ENCODE measurements at places on chromosomes 12 and 14.

GRCh38 chr12:49553512-49554088 is 14.3 kb downstream of the MCRS1 start:
- DNase-seq: peak; percentile 42

- no peak for DNase-seq
These were observed 19.9 kb downstream of the EIF2B2 start for GRCh38 chr14:75022655-75023054.

GRCh38 chr12:115103884-115104883 is 420.2 kb upstream of the TBX3 start:
- no peak for DNase-seq

GRCh38 chr12:110737532-110737931 is 5.2 kb downstream of the PPP1CC start:
- DNase-seq: no peak

DNA sequence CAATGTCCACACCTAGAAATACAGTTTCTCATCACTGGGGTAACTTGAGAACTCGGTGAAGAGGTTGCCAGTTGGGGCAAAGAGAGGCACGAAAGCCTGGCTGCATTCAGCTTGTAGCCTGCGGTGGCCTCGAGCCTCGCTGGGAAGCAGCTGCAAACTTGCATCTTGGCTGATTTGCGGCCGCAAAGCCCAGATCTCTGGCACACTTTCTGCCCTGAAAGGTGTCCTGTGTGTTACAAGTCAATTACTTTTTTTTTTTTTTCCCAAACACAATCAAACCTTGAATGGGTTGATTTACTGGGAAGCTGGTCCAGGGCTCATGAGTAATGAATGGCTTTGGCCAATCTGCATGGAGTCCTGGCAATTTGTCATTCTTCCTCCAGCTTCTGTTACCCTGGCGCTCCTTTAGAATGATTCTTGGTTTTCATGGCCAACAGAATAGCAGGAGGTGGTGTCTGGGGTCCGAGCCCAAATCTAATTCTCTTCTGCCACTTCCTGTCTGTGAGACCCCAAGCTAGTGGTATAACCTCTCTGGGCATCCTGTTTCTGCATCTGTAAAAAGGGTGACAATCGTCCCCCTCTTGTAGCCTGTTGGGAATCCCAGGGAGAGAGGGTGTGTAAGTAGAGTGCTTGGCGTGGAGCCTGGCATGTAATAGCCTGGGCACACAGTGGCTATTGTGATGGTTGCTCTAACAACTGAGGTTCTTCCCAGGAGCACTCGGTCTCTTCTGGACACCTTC is 6.7 kb downstream of the BCL7A start:
- no peak for DNase-seq

DNA sequence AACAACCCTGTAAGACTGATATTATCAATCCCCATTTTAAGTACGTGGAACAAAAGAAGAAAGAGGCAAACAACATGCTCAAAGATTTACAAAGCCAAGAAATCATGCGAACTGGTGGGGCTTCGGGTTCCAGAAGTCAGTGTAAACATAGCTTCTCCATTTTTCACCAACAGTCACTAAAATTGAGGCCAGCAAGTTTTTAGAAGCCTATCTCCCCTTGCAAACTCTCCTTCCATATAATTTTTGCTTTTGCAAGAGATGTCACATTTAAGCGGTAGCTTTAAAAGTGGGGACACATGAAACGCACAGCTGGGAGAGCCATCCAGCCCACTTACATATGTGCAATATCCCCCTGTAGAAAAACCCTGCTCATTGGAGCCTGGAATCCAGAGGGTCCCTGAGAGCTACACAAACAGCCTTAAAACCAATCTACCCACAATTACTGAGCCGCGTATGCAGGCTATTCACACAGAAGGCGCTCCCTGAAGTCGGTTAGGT is 797 bp downstream of the SLC11A2 start:
- DNase-seq: no peak

GRCh38 chr12:2094597-2094996 is 41.8 kb downstream of the CACNA1C start:
- DNase-seq: peak; percentile 16

GRCh38 chr14:58428118-58428683 is 682 bp downstream of the KIAA0586 start:
- DNase-seq: peak; percentile 33

DNA sequence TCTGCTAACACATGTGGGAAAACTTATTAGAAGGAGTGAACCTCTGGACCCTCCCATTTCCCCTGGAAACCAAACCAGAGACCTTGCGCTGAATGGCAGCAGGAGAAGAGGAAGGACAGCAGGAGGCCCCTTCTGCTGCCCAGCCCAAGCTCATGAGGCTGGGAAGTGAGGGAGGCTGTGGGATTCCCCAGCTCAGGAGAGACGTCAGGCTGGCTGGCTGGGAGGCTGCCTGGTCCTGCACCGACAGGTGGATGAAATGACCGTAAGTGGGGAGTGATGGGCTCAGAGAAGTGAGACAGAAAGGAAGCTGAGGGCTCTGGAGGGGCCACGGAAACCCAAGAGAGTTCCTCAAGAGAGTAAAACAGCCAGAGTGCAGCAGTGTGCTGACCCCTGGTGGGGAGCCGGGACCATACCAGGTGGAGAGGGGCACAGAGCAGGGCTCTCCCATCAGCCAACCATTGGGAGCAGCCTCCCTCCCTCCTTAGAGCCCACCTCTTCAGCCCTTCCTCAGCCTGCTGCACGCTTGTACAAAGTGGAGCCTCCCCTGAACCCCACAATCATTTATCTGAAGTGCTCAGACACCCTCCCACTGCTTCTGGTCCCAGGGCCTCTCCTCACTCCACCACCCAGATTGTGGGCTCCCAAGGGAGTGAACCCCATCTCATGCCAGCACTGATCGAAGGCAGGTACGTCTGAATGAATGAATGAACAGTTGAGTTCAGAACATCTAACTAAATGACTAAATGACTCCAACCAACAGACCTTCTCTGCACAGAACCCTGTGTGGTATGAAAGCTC is 14.0 kb downstream of the TAMALIN start:
- no peak for DNase-seq

DNA sequence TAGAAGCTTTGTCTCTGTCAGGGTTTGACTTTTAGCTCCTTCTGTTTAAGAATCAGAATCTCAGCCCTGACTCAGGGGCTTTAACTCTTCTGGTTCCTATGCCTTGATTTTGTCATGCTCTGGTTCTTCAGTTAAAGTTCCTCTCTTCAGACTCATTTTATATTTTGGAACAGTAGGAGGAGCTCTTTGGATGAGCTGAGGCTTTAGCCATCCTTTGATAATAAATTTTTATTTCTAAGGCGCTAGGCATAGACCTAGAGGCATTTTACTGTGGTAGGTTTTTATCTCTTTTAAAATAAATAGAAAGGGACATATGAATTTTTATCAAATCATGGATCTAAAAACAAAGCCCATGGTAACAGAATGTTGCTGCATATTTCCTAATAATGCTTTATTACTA is 51.7 kb downstream of the ATP23 start:
- peak; percentile 30 for DNase-seq

DNA sequence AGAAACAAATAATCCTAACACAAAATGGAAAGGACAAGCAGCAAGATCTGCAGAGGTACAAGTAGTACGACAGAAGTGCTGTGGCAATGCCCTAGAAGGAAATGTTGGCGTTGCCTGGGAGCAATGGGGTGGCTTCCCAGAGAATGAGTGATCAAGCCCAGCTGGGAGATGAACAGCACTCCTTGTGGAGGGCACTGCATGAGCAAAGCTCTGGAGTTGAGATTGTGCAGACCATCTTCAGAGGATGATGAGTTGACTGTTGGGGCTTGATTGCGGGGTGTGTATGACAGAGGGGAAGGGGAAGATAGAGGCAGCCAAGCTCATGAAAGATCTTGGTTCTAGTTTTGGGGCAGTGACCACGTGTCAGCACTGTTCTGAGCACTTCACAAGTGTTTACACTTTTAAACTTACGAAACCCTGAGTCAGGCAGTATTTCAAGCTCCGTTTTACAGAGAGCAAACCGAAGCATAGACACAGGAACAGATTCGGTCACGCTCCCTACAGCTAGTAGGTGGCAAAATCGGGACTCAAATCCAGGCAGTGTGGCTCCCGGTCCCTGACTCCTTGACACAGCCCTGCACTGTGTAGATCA is 127.2 kb upstream of the LHX5 start:
- no peak for DNase-seq

DNA sequence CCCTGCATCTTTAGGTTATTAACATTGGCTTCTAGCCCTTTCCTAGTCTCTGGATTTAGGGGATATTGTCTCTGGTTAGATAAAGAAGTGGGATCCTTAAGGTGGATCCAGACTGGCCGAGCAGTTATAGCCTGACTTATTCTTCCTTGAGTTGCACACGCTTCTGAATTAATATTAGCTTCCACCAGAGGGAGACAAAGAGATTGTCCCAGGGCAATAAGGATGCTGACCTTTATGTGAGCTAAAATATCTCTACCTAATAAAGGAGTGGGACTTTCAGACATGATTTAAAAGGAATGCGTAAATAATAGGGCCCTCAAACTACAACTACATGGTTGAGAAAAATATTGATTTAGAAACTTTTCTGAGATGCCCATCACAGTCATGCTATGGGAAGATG is 139.7 kb downstream of the SLCO1B3 start:
- DNase-seq: peak; percentile 0

DNA sequence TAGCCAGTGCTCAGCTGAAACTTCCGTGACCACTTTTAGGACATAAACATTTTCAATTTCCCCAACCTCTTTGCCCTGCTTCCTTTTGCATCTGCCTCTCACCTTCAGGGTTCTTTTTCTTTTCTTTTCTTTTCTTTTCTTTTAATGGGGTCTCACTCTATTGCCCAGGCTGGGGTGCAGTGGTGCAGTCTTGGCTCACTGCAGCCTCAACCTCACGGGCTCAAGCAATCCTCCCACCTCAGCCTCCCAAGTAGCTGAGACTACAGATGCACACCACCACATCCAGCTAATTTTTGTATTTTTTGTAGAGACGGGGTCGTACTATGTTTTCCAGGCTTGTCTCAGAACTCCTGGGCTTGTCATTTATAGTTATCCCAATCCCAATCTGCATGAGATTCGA is 4.7 kb upstream of the LRP10 start:
- no peak for DNase-seq

DNA sequence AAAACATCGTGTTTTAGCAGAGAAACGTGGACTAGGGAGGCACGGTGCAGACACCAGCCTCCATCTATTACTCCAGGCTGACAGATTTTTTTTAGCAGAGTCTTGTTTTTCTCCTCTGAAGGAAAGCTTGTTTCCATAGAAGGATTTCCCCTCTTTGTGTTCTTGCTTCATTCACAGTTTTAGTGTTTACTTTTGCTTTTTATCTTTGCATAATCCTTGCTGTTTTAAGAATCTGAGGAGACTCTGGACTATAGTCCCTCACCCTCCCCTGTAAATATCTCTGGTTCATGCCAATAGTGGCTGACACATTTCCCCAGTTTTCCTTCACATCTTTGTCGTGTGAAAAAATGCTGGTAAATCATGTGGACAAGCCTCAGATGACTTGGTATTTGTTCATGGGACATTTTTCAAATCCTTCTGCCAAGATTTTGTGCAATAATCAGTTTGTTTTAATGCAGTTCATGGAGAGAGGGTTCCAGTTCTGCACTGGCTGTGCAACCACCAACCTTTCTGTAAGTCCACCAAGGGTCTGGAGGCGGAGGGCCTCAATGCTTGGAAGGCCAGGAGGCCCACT is 39.9 kb upstream of the TMCC3 start:
- DNase-seq: no peak

DNA sequence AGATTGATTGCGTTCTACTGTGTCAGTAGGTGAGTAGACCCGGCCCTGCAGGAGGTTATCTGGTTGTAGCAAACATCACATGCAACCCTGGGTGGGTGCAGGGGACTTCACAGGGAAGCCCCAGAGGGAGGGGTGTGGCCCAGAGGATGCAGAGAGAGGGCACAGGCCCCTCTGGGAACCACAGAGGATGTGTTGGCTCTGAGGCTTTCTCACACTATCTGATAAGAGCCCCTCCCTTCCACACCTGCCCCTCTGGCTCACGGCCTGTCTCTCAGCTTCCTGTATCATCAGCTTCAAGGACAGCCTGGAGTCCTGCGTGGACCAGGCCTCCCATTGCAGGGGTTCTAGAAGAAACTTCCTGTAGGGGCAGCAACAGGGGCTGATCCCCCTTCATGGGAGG is 101.9 kb downstream of the RIN3 start:
- no peak for DNase-seq

DNA sequence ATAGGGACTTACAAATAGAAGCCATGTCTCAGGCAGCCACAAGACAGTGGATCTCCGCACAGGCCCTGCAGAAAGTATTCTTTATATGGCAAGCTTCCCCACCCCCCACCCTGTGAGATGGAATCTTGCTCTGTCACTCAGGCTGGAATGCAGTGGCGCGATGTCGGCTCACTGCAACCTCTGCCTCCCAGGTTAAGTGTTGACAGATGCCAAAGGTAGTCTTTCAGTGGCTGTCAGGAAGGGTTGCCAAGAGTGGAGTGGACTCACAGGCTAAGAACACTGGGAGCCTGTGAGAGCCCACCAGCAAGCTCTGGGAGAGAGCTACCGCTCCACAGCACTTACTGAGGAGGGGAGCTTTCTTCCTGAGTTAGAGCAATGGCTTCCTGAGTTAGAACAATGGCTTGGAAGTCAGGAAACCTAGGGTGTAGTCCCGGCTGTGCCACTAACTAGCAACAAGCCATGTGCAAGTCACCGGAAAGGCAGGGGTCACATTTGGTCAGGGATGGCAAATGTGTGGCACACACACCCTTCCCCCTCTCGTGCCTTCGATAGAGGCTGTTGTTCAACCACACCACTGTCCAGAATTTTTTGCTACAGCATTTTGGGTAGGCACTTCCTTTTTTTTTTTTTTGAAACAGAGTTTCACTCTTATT is 2.6 kb downstream of the RNASE1 start:
- no peak for DNase-seq

DNA sequence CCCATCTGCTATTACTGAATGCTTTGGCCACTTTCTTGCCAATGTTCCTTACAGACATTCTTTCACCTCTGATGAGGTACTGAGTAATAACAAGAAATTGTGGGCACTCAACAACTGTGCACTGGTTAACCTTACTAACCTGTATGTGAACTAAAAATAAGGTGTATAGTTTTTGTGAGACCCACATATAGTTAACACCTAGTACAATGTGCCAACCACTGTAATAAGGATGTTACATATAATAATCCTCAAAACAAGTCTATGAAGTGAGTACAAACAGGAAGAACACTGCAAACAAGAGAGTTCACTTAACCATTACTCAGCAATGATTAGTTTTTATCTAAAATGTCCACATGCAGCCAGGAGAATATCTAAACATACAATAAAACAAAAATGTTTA is 4.5 kb downstream of the DDHD1 start:
- DNase-seq: no peak
